CD4-positive, alpha-beta T cell treated with Interleukin-1 beta for 1 hour (primary cell): ENCODE measurements at places on chromosomes 2 and 18.

GRCh38 chr2:161886248-161886647 is 187.8 kb downstream of the DPP4 start:
- no peak for DNase-seq

DNA sequence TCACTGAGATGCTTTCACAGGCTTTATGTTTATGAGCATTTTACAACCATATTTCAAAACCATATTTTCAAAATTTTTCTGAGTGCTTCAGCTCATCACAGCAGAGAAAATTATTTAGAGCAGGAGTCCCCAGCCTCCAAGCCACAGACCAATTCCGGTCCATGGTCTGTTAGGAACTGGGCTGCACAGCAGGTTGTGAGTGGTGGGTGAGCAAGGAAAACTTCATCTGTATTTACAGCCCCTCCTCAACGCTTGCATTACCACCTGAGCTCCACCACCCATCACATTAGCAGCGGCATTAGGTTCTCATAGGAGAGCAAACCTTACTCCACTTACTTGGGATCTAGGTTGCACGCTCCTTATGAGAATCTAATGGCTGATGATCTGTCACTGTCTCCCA is 165.6 kb downstream of the SEPTIN10 start:
- DNase-seq, result no peak

- DNase-seq, result no peak
Measured at GRCh38 chr2:58032764-58033080, 13.9 kb upstream of the VRK2 start.

DNA sequence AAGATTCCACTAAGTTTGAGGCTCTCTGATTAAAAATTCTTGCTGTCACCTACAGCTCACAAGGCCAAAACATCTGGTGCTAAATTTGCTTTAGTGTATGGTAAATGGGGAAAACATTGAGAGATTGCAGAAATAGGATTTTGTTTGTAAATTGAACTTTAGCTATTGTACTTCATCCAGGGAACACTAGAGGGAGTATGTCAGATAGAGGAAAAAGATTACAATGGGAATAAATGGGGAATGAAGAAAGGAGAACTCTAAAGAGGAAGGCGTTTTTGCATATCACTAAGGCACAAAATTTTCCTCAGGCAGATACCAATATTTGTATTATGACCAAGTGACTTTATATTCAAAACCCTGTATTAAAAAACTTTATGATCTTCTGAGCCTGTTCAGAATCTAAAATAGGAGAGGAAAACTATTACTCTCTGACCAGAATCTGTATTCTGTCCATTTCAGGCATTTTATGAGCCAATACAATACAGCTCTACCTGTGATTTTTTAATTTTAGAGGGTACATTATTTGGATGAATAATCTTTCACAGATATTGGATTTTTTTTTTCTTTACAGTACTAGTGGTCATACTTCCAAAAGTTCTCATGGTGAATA is 52.3 kb upstream of the ITGB6 start:
- DNase-seq, result no peak

DNA sequence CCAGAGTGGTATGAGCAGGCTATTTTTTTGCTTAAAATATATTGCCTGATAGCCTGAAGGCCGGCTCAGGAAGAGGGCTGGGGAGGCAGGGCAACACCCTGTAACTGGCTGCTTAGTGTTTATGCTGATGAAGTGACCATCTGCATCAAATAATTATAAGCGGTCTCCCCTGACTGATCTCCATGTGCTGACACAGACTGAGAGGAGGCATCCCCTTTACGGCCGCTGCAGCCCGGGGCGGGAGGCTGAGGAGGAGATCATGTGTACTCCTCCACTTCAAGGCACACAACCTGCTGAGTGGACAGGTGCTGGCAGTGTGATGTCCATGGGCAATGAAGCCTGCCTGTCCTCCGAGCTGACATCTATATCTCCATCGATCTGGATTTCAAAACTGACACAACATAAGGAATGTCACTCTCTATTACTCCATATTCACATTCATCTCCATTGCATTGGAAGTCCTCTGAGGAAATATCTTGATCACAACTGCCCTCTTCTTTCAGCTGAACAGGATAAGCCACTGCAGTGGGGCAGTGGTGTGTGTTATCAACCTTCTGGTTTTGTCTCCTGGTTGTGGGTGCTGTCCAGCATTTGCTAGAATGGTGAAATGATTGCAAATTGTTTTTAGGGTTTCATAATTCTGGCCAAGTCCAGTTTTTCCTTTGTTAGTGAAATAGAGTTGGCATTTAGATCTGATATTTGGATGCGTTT is 143.5 kb downstream of the AQP4 start:
- no peak for DNase-seq

- DNase-seq, result no peak
Measured at GRCh38 chr2:145563741-145564615, 1044.1 kb upstream of the ZEB2 start.

DNA sequence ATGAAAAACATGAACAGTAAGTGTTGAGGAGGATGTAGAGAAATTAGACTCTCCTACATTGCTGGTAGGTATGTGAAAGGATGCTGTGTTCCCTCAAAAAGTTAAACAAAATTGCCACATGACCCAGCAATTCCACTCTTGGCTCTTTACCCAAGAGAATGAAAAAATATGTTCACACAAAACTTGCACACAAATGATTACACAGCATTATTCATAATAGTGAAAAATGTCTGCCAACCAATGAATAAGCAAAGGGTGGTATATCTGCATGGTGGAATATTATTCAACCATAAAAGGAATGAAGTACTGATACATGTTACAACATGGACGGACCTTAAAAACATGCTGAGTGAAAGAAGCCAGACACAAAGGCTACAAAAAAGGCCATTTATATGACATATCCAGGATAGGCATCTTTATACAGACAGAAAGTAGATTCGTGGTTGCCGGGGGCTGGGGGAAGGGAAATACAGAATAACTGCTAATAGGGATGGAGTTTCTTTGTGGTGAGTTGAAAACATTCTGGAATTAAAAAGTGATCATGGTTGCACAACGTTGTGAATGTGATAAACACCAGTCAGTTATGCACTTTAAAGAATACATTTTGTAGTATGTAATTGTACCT is 85.4 kb upstream of the MYO3B start:
- no peak for DNase-seq
